H4 (cell line): ENCODE measurements at places on chromosomes 16 and 17. TPM values are rescaled to one million over a fixed set of nuclear protein-coding genes. Genes with fewer than 3 reads are reported as not detected.

IL34 gene
- total RNA-seq, result not detected in 2 replicates

MPP2 gene
- total RNA-seq, result 1.2 and 1.8 TPM in 2 replicates

KRT24 gene
- not detected in 2 replicates for total RNA-seq

TAC4 gene
- not detected in 2 replicates for total RNA-seq

ARL5C gene
- not detected in 2 replicates for total RNA-seq

SLC5A11 gene
- total RNA-seq, result 0.50 TPM in 1 of 2 replicates, not detected in the other

TPSD1 gene
- total RNA-seq, result not detected in 2 replicates

MYCBPAP gene
- total RNA-seq, result not detected in 2 replicates

CDRT15L2 gene
- total RNA-seq, result not detected in 2 replicates

CD300H gene
- total RNA-seq, result 0.78 TPM in 1 of 2 replicates, not detected in the other

CCL7 gene
- total RNA-seq, result not detected in 2 replicates

IL17C gene
- not detected in 2 replicates for total RNA-seq

NAGLU gene
- 18.7 and 35.1 TPM in 2 replicates for total RNA-seq

ITGAL gene
- not detected in 2 replicates for total RNA-seq

CSH1 gene
- not detected in 2 replicates for total RNA-seq

HAS3 gene
- total RNA-seq, result 0.45 TPM in 1 of 2 replicates, not detected in the other

PRCD gene
- total RNA-seq, result not detected in 2 replicates

PRSS33 gene
- 0.10 TPM in 1 of 2 replicates, not detected in the other for total RNA-seq

NEK8 gene
- 1.4 and 3.1 TPM in 2 replicates for total RNA-seq

HS3ST6 gene
- not detected in 2 replicates for total RNA-seq

ZG16B gene
- total RNA-seq, result 0.14 TPM in 1 of 2 replicates, not detected in the other

PIK3R6 gene
- not detected in 2 replicates for total RNA-seq

TVP23A gene
- total RNA-seq, result not detected in 2 replicates

DOK4 gene
- 15.5 and 25.4 TPM in 2 replicates for total RNA-seq

NPIPA5 gene
- total RNA-seq, result 0.17 and 2.1 TPM in 2 replicates

KRTAP4-5 gene
- not detected in 2 replicates for total RNA-seq

MAPK7 gene
- total RNA-seq, result 6.2 and 31.0 TPM in 2 replicates

KRT25 gene
- total RNA-seq, result not detected in 2 replicates

SULT1A2 gene
- 2.0 and 2.8 TPM in 2 replicates for total RNA-seq

ZNF385C gene
- total RNA-seq, result 0.04 TPM in 1 of 2 replicates, not detected in the other

P2RX5 gene
- not detected in 2 replicates for total RNA-seq

MYH13 gene
- not detected in 2 replicates for total RNA-seq

HASPIN gene
- 8.5 and 9.4 TPM in 2 replicates for total RNA-seq

TEX19 gene
- 0.68 and 0.72 TPM in 2 replicates for total RNA-seq

CACNG5 gene
- not detected in 2 replicates for total RNA-seq

PDIA2 gene
- total RNA-seq, result not detected in 2 replicates

HOXB1 gene
- not detected in 2 replicates for total RNA-seq

CCL18 gene
- not detected in 2 replicates for total RNA-seq

C16orf92 gene
- total RNA-seq, result not detected in 2 replicates

MED9 gene
- 11.9 and 17.5 TPM in 2 replicates for total RNA-seq

SEZ6L2 gene
- 6.8 and 10.0 TPM in 2 replicates for total RNA-seq
